CD8-positive, alpha-beta memory T cell (primary cell): ENCODE measurements at places on chromosomes 2 and 18.

DNA sequence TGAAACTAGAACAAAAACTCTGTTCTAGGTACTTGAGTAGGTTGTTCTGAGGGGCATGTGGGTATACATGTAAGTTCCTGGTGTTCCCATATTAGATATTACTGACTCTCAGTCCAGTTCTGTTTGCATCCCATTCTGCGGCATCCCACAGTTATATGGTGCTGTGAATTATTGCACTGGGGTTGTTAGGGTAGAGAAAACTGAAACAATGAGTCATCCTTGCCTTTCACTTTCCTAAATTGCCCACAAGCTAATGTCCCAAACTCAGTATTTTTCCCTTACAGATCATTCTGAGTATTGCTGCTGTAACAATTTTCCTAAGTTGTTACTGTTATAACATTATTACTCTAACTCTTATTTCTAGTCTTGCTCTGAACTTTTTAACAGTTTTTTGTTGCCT is 3.0 kb downstream of the WDR75 start:
- H3K27ac ChIP-seq, result no peak overlapping the region
- DNase-seq, result no peak
- H3K27me3 ChIP-seq, result no peaks in the 10 kb centered on the region

- no peak overlapping the region for H3K4me3 ChIP-seq
- H3K27me3 ChIP-seq, result no peaks in the 10 kb centered on the region
Measured at GRCh38 chr2:26712486-26713465, 20.3 kb downstream of the KCNK3 start.

- peaks cover 4% of the 10 kb centered on the region for H3K4me1 ChIP-seq
- H3K27me3 ChIP-seq, result no peaks in the 10 kb centered on the region
- no peaks in the 10 kb centered on the region for H3K36me3 ChIP-seq
- no peak for DNase-seq
- no peak overlapping the region for H3K27ac ChIP-seq
Measured at GRCh38 chr2:236505041-236505440, 64.6 kb upstream of the ACKR3 start.

- no peaks in the 10 kb centered on the region for H3K4me1 ChIP-seq
- DNase-seq, result no peak
- H3K27me3 ChIP-seq, result no peaks in the 10 kb centered on the region
Measured at GRCh38 chr2:240637901-240638345, 12.6 kb downstream of the GPR35 start.

DNA sequence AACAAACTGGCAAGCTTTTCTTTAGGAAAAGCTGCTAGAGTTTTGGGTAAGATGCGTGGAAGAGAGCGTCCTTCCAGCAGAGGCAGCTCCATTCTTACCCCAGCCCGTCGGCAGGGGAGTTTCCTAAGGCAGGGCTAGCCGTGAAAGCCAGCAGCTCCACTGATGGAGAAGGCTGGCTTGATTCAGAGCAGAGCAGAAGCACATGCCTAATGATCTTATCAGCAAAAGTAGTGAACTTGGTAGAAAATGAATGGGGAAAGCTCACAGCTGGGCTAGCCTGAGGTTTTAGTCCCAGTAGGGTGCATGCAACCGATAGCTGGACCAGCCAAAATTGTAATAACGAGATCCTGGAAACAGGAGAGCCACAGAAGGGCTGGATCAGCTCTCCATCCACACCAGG is 20.8 kb downstream of the LAMA1 start:
- H3K4me3 ChIP-seq, result no peak overlapping the region
- no peaks in the 10 kb centered on the region for H3K27me3 ChIP-seq
- H3K27ac ChIP-seq, result no peak overlapping the region
- no peak for DNase-seq

GRCh38 chr2:8611700-8612099 is 70.2 kb upstream of the ID2 start:
- H3K4me3 ChIP-seq, result no peak overlapping the region
- H3K36me3 ChIP-seq, result no peaks in the 10 kb centered on the region
- no peak for DNase-seq
- H3K27ac ChIP-seq, result no peak overlapping the region
- peaks cover 3% of the 10 kb centered on the region for H3K4me1 ChIP-seq

- no peak overlapping the region for H3K4me3 ChIP-seq
- H3K27me3 ChIP-seq, result no peaks in the 10 kb centered on the region
- no peak overlapping the region for H3K27ac ChIP-seq
- DNase-seq, result no peak
- H3K4me1 ChIP-seq, result no peaks in the 10 kb centered on the region
Measured at GRCh38 chr2:42944779-42945415, 152.5 kb upstream of the HAAO start.

- peaks cover 3% of the 10 kb centered on the region for H3K36me3 ChIP-seq
- H3K27me3 ChIP-seq, result no peaks in the 10 kb centered on the region
- no peak for DNase-seq
- no peak overlapping the region for H3K4me3 ChIP-seq
Measured at GRCh38 chr2:168710754-168711467, 91.5 kb upstream of the NOSTRIN start.

- no peaks in the 10 kb centered on the region for H3K4me1 ChIP-seq
- DNase-seq, result no peak
- H3K4me3 ChIP-seq, result no peak overlapping the region
- no peaks in the 10 kb centered on the region for H3K36me3 ChIP-seq
Measured at GRCh38 chr2:3487432-3487831, 31.9 kb downstream of the ADI1 start.

DNA sequence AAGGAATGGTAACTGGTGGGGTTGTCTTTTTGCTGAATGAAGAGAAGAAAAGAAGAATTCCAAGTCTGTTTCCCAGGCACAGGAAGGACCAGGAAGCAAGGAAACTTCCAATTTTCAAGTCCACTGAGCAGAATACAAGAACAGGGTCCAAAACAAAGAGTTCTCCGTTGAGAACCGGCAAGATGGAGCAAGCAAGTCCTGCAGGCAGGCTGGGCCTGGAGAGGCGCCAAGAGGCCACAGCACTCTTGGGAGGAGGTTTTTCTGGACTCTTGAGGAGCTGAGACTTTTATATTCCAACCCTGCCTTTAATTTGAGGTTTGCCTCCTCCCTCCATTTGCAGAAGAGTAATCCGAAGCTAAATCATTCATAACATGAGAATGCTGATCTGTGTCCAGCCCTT is 224.5 kb downstream of the IKZF2 start:
- no peaks in the 10 kb centered on the region for H3K27me3 ChIP-seq
- H3K27ac ChIP-seq, result no peak overlapping the region
- DNase-seq, result no peak
- H3K4me1 ChIP-seq, result no peaks in the 10 kb centered on the region
- H3K4me3 ChIP-seq, result no peak overlapping the region

GRCh38 chr2:85503168-85503850 is 35.7 kb upstream of the MAT2A start:
- H3K4me3 ChIP-seq, result no peak overlapping the region
- H3K27me3 ChIP-seq, result no peaks in the 10 kb centered on the region
- no peak for DNase-seq
- H3K27ac ChIP-seq, result no peak overlapping the region
- no peaks in the 10 kb centered on the region for H3K36me3 ChIP-seq

DNA sequence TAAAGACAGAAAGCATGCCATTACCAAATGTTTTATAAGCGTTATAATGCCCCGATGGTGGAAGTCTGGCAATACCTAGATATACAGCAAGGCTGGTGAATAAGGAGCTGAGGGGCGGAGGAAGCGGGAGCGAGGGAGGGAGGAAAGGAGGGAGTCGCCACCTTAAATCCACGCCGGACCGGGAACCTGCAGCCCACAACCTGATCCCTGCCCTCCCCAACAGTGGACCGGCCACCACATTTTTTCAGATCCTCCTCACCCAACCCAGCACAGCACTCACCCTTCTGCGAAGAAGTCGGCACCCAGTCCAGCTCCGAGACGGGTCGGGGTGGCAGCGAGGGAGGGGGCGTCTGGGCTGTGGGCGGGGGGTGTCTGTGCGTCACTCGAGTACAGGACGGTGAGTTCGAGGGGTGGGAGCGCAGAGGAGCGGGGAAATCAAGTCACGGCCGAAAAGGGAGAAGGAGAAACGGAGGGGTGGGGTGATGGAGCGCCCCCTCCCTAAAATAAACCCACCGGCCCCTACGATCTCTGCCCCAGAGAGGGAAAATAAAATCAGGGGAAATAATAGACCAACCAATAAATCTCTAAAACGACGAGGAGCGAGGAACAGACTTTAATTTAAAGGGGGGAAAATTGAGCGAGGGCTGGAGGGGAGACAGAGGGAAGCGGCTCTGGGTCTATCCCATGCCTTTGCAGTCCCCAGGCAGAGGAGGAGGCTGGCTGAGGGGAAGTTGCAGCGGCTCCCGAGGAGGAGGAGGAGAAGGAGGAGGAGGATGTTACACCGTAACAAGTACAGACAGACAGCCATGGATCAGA is 96.5 kb upstream of the SERTAD2 start:
- peak; percentile 25 for DNase-seq
- H3K27me3 ChIP-seq, result no peaks in the 10 kb centered on the region
- H3K27ac ChIP-seq, result peak overlapping the region; percentile 90
- no peaks in the 10 kb centered on the region for H3K36me3 ChIP-seq
- H3K4me3 ChIP-seq, result peak overlapping the region; percentile 96

- no peak overlapping the region for H3K4me3 ChIP-seq
- no peak for DNase-seq
- H3K4me1 ChIP-seq, result no peaks in the 10 kb centered on the region
- H3K27ac ChIP-seq, result no peak overlapping the region
- no peaks in the 10 kb centered on the region for H3K27me3 ChIP-seq
- H3K36me3 ChIP-seq, result no peaks in the 10 kb centered on the region
Measured at GRCh38 chr2:188316342-188316741, 24.7 kb downstream of the GULP1 start.

DNA sequence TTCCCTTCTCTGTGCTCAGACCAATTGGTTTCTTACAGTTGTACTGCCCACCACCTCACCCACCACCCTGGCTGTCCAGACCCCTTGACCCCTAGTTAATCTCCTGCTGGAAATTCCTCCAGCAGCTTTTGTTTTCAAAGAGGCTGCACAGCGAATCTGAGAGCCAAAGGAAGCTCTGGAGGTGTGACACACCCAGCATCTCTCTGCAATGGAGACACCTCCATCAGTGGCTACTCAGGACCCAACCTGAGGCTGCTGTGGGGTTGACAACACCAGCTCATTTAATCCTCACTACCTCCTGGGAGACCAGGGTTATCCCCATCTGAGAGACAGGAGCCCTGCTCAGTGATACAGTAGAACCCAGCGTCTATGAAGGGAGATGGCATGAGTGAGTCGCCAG is 86.4 kb downstream of the BIN1 start:
- H3K36me3 ChIP-seq, result no peaks in the 10 kb centered on the region
- no peak for DNase-seq
- H3K27ac ChIP-seq, result no peak overlapping the region
- peaks cover 3% of the 10 kb centered on the region for H3K27me3 ChIP-seq

GRCh38 chr2:67384123-67384822 is 12.9 kb upstream of the ETAA1 start:
- no peaks in the 10 kb centered on the region for H3K36me3 ChIP-seq
- no peaks in the 10 kb centered on the region for H3K4me1 ChIP-seq
- H3K27ac ChIP-seq, result no peak overlapping the region
- no peak overlapping the region for H3K4me3 ChIP-seq
- DNase-seq, result no peak
- no peaks in the 10 kb centered on the region for H3K27me3 ChIP-seq

DNA sequence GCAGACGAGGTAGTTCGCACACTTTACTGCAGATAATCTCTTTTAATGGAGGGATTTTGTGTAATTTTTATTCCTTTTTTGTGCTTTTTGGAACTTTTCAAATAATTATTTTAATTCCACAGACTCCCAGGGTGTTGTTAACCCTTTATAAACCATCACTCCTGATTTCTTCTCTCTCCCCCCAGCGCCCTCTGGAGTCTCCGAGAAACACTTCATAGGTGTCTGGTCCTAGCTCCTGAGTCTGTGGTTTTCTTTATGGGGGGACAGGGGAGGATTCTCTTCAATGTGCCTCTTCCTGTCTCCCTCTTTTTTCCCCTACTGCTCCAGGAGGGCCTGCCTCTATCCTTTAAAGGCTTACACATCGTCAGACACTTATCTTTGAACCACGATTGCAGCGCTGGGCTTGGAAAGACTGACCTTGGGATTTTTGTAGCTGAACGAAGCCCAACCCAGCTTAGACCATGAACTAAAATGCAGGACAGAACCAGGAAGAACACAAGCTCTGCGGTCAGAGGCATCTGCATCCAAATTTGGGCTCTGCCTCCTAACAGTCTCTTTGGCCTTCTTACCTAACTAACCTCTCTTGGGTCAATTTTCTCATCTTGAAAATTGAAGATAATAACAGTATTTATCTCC is 7.1 kb upstream of the PKDCC start:
- H3K36me3 ChIP-seq, result no peaks in the 10 kb centered on the region
- no peak for DNase-seq
- no peaks in the 10 kb centered on the region for H3K27me3 ChIP-seq

- DNase-seq, result no peak
- no peaks in the 10 kb centered on the region for H3K27me3 ChIP-seq
- H3K27ac ChIP-seq, result no peak overlapping the region
- no peaks in the 10 kb centered on the region for H3K4me1 ChIP-seq
Measured at GRCh38 chr2:122378521-122378920, 623.1 kb downstream of the TSN start.

GRCh38 chr2:159904127-159904958 is 106.3 kb upstream of the CD302 start:
- peak within 1 kb of the TSS; percentile 94 for H3K4me3 ChIP-seq
- no peaks in the 10 kb centered on the region for H3K27me3 ChIP-seq
- peak within 1 kb of the TSS; percentile 86 for H3K27ac ChIP-seq
- peak; percentile 90 for DNase-seq
- peaks cover 4% of the 10 kb centered on the region for H3K36me3 ChIP-seq

DNA sequence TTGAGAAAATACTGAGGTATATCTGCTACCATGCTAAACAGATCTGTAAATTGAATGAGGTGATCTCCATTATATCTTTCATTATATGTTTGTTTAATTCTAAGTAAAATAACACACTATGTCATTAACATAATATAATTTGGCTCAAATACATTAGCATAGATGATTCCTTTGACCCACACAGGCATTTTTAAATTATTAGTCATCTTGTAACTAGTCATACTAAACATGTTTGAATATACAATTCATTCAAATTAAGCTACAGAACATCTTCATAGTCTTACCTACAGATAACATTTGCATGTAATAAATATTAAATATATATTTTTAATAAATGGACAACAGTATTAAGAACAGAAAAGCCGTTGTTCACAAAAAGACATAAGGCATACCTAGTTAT is 52.7 kb upstream of the KYNU start:
- no peak overlapping the region for H3K27ac ChIP-seq
- H3K27me3 ChIP-seq, result no peaks in the 10 kb centered on the region
- H3K4me3 ChIP-seq, result no peak overlapping the region
- H3K4me1 ChIP-seq, result no peaks in the 10 kb centered on the region
- no peak for DNase-seq
